Bronchial epithelial cell (primary cell): ENCODE measurements at places on chromosomes 11 and 22. TPM values are rescaled to one million over a fixed set of nuclear protein-coding genes. Genes with fewer than 3 reads are reported as not detected.

Gene TRIM49D2
- total RNA-seq: not detected in 2 replicates

Gene TUBA8
- total RNA-seq: 0.13 and 0.26 TPM in 2 replicates

Gene IFITM1
- 1.2 and 1.8 TPM in 2 replicates for total RNA-seq

Gene PNPLA5
- total RNA-seq: not detected in 2 replicates

Gene SCN3B
- total RNA-seq: 0.26 and 0.64 TPM in 2 replicates

- no peak for DNase-seq
Observed at GRCh38 chr11:118903204-118904015, 19.7 kb downstream of the CXCR5 start.

GRCh38 chr11:72333661-72334060 lies 89.7 kb upstream of the PHOX2A start:
- DNase-seq: no peak

- no peak for DNase-seq
Observed at GRCh38 chr11:112797092-112797491, 164.1 kb upstream of the NCAM1 start.

DNA sequence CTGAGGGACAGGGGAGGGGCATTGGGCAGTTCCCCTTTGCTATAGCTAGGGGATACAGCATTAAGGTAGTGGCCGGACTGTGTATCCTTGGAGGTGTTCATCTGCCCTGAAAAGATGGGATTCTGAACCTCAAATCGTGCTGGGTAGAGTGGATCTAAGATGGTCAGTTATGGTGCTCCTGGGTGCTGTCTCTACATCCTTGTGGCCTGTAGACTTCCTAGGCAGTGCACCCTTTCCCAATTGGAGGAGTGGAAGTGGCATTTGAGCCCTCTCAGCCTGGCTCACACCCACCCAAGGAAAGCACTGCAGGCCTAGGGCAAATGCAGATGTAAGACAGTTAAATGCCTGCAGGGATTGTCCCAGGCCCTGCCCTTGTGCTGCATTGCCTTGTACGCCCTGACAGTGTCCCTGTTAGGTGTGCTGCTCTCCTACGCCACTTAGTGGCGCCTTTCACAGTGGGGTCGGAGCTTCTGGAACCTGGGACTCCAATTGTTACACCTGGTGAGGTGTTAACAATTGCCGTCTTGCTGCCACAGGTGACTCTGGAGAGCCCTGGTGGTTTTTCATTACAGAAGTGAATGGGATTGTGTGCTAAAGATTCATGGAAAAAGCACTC lies 35.0 kb downstream of the PPFIBP2 start:
- DNase-seq: no peak

DNA sequence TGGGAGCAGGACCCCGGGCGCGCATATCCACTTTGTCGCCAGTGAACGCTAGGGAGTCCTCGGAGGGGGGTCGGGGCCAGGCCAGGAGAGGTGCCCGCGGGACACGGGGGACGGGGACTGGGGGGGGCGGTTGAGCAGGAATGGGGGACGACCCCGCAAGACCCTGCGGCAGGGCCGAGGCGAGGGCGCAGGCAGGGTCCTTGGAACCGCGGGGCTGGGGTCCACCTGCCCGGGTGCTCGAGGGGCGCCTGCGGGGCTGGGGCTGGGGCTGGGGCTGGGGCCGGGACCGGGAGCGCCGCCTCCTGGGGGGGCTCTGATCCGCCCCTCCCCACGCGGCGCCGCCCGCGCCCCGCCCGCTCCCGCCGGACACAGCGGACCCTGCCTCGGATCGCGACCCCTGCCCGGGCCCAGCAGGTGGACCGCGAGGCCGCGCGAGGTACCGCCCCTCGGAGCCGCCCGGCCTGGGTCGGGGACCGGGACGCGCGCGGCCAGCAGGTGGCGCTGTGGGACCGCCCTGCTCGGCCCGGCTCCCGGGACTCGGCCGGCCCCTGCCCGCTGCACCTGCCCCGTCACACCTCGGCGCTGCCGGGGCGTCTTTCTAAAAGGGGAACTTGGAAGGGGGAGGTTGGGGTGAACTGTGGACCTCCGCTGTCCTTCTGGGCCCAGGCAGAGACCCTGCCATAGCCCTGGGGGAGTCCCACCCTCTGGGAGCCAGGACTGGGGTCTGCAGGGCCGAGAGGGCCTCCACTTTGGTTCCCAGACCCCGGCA lies 11.0 kb downstream of the CRELD2 start:
- DNase-seq: no peak

DNA sequence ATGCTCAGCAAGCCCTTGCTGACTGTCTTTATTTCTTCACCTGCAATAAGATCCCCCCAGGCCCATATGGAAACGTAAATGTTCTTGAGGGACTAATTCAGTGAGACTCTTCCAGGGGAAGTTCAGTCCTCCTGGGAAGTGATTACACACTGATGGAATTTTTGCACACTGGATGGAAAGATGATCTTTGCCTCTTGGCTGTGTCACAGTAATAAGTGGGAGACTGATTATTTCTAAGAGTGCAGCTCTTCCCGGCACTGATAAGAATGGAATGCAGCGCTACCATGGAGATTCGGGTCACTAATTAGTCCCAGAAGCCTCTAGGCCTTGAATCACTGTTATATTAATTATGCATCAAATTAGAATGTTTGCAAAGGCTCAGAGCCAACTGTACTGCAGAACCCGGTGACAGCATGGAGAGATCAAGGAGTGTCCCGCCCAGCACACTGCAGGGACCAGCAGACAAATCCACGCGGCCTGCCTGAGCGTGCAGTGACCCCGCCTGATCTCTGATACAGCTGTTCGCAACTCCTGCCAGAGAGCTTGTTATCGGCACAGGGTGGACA lies 178.3 kb downstream of the SNX19 start:
- peak; percentile 83 for DNase-seq

GRCh38 chr22:17269224-17269606 lies 50.0 kb upstream of the ADA2 start:
- no peak for DNase-seq

GRCh38 chr11:110217936-110218335 lies 78.5 kb downstream of the RDX start:
- no peak for DNase-seq

GRCh38 chr11:21948876-21949275 lies 244.0 kb upstream of the ANO5 start:
- peak; percentile 64 for DNase-seq

- DNase-seq: peak; percentile 31
Observed at GRCh38 chr11:73283276-73284000, 11.3 kb downstream of the P2RY6 start.

GRCh38 chr11:131693756-131694155 lies 323.3 kb downstream of the NTM start:
- DNase-seq: no peak

- peak; percentile 94 for DNase-seq
Observed at GRCh38 chr11:13261591-13262061, 16.0 kb upstream of the BMAL1 start.

GRCh38 chr11:36390963-36391471 lies 94.9 kb downstream of the PRR5L start:
- DNase-seq: no peak

DNA sequence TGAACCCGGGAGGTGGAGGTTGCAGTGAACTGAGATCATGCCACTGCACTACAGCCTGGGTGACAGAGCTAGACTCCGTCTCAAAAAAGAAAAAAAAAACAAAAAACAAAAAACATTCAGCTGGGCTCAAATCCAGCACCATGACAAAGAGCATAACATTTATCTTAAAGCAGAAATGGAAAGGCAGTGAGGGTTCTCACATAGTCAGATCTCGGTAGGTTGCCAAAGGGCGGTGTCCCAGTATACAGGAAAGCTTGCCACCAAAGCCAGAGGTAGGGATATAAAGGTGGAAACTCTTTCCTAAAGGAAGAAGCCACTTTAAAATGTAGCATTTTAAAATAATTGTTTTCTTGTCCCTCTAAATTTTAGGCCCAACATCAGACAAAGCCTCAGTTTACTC lies 22.4 kb upstream of the CAPRIN1 start:
- no peak for DNase-seq

DNA sequence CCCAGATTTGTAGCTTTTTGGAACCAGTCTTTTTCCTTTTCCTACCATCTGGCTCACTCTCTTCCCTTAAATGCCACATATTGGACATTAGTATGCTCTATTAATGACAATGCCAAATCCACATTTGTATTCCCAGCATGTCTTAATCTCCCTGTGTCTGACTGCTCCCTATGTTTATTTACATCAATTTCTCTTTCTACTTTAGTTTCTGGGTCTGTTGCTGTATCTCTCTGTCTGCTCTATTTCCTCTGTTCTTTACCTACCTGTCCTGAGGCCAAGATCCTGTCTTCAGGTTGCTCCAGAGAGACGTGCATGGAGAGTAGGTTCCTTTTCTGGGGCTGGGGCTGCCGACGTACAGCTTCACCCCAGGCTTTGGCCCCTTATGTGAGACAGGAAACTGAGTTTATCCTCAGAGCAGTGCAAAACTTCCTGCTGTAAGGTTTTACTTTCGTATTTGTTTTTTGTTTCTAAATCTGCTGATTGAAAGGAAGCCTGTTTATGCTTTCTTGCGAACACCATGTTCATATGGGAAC lies 25.6 kb downstream of the OR2AG2 start:
- no peak for DNase-seq

DNA sequence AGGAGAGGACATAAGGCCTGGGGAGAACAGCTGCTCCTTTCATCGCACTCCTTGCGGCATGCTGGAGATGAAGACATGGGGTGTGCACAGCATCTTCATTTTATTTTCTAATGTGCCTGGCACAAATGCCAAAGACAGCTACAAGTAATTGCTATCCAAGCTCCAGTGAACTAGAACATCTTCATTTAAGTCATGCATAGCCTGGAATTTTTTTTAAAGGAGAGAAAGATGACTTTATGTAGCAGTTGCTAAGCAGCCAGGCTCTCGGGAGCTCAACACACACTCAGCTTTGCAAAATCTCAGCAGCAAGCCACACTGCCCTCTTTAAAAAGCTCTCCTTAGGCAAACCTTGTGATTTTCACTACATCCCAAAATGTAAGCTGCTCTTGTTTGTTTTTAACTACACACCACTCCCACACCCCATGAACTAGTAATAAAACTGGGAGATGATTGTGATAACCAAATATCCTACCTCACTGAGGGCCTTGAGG lies 164.5 kb upstream of the POU2AF2 start:
- no peak for DNase-seq

DNA sequence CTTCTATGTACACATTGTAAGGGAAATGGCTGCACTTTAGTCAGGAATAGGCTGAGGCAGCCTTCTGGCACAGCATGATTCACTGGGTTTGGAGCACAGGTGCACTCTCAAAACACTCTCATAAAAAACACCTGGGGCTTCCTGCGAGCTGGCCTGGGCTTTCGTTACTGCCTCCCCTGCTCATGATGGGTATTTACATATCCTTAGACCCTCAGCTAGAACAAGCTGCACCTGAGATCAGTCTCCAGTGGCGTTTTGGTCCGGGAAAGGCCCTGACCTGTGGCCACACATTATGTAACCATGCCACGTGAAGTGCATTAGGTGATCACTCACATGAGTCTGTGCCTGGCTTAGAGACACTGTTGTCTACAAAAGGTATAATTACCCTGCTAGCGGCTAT lies 321.7 kb downstream of the TMEM135 start:
- no peak for DNase-seq

GRCh38 chr11:131824771-131825170 lies 454.4 kb downstream of the NTM start:
- DNase-seq: peak; percentile 12

GRCh38 chr11:3205261-3206155 lies 13.1 kb downstream of the MRGPRG start:
- no peak for DNase-seq

DNA sequence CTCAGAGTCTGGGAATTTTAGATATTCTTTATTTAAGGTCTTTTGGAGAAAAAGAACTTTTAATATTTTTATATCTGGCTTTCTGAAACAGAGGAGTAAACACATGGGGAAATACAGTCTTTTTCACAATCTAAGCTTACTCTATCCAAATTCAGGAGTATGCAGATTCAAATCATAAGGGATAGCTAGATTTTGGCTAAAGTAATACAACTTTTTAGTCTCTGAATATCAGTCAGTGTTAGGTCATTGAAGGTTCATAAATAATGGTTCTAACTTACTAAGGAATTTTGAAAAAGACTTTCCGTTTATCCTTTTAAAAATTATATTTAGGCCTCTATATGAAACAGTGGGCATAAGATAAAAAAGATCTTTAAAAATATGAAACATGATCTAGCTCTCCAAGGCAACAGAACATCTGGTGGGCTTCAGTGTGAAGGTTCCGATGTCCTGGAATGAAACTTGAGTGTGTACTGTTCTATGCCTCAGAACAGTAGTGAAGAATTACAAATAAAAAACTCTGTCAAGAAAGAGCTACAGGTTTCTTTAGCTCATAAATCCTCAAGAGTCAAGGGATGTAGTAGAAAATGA lies 165.2 kb upstream of the PDGFD start:
- no peak for DNase-seq

DNA sequence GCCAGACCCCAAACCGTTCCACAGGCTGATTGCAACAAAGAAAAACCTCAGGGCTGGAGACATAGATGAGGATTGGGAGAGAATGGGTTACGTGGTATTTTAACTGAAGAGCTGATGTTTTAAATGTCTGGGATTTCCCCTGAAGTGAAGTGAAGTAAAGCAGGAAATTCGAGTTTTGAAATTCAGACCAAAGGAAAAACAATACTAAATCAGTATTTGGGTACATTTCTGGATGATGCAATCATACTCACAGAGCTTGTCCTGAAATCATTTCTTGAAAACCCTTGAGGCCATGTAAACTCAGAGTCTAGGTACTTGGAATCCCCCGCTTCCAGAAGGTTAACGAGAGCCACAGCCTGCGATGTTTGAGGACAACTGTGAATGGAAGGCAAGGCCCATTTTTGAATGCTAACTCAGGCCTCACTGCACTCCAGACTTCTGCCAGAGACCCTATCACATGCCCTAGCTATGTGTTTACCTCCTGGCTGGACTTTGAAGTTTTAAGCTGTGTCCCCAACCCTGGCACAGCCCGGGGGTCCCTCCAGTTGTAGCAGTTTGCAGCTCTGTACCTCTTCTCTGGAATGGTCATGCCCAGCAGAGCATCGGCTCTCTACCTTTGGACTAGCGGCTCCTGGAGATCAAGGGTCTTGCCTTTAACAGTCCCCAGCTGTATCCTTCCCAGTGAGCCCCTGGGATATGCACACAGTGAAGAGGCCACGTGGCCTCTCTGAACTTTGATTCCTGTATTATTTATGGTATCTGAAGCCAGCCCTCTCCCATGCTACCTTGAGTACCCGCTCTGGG lies 5.4 kb upstream of the FTH1 start:
- peak; percentile 97 for DNase-seq

DNA sequence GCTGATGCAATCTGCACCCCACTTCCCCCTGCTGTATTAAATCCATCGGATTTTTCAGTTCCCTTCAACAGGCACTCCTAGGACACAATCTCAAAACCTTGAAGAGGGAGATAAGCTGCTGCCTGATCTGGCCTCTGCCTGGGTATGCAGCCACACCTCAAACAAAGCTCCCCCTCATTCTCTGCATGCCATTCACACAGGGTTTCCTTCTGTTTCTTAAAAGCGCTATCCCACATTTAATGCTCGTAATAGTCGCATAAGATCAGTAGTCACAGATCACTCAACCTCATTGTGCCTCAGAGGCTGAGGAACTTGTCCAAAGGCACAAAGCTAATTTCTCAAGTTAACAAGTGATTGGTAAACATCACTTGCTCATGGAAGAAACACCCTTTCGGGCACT lies 34.0 kb downstream of the UQCR10 start:
- DNase-seq: no peak
